ENCODE measurements at places on chromosomes 12 and 14. TPM values are rescaled to one million over a fixed set of nuclear protein-coding genes. Genes with fewer than 3 reads are reported as not detected.

Gene RNASE3
- total RNA-seq = not detected

Gene TMEM229B
- total RNA-seq = 6.2 TPM

Gene CATSPERB
- total RNA-seq = 40.0 TPM

Gene PLCZ1
- total RNA-seq = not detected

Gene RPS29
- total RNA-seq = 1,011 TPM

Gene MYG1
- total RNA-seq = 32.5 TPM

Gene SLCO1B3
- total RNA-seq = not detected

Gene TMEM30B
- 15.7 TPM for total RNA-seq

Gene SERPINA9
- not detected for total RNA-seq

Gene TIGAR
- 2.2 TPM for total RNA-seq

Gene SLC39A2
- total RNA-seq = not detected

Data from pancreas (tissue), 10 donors.